ENCODE measurements at places on chromosomes 4 and X.

DNA sequence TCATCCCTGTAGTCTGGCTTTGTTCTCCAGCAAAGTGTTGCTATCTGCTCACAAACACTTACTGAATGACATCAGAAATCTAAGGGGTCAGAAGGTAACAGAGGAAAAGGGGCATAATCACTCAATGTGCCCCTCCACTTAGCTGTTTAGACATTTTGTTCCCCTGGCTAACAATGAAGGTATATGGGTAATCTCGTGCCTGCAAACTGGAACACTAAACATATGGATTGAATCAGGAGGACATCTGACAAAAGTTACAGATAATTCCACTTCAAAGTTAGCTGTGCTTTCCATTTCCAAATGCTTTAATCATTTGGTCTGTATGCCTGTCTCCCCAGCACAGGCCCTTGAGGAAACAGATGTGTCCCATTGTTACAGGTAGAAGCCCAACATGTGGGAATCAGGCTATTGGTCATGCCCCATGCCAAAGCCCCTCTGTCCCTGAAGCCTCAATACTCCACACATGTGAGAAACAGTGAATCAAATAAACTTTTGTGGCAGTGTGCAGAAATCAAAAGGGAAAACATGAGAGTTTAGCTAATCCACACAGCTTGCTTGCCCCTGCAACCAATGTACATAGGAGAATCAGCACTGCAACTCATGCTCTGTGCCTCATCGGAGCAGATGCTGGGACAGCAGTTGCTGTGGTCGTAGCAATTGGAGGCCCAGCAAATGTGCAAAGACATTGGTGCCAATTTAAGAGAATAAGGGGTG lies 111.7 kb downstream of the RNF150 start:
- DNase-seq, result no peak

DNA sequence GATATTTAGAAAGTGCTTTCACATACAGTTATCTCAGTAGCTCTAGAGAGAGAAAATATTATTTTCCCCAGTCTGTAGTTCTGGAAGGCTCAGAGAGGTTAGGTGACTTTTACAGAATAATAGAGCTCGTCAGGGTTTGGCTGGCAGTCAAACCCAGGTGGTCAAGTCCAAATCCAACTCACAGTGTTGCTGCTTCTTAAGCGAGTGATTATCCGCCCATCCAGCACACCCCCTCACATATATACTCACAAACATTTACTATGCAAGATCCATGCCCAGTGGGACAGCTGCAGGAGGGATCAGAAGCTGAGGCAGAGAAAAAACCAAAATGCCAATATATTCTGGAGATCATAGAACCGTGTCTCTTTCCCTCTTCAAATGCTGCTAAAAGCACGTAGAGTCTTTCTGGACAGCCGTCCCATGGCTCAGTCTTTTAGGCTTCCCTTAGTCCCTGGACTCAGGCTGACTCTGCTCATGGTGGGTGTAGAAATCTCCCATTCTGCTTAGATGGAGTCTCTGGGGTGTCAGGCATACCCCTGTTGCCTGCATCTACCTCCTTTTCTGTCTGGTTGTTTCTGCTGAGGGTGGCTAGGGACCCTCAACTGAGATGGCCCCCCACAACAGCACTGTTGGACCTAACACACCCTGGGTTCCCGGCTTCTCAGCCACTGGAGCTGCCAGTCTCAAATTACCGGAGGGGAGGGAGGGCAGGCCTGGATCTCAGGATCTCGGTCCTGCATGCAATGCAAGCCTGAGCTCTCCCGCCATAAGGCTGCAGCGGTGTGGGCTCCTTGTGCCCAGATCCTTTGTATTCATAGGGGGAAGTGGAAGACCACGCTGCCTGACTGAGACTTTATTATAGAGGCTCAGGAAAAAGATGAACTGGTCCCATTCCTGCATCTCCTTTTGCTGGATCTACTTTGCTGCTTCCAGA lies at the start of gene CHRNA9:
CHRNA9 (plus strand) TSS at position 743 of the 934 bp plus-strand sequence; CDS start at position 878, 135 bp downstream.
- DNase-seq, result no peak

DNA sequence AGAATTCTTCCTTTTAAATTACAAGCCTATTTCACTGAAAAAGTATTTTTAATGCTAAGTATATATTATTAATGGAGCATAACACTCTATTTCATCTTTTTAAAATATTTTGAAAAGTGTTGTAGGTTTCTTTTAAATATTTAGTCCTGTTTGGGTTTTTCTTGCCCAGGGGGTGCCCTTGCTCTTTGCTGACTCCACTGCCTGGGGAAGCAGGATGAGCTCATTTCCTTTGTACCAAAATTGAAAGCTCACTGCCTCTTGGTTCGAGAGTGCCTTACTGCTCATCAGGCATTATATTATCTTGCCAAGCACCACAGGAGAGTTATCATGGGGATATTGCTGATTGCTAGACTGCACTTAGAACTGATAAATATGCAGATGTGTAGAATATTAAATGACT lies 819.2 kb downstream of the PCDH18 start:
- no peak for DNase-seq

DNA sequence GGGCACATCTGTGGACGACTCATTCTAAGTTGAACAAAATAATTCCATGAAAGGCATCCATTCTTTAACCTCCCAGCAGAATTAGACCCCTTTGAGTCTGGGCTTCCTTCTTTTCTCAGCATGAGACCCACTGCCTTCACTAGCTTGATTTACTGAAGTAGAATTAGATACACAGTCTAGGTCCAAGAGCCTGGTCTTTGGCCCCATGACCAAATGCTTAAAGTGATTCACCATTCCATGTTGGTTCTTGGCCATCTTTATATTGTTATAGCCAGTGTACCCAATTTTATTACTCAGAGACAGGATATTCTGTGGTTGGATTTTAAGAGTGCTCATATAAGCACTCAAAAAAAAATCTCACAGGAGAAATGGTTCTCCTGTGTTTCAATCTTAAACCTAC lies 155.3 kb upstream of the GPC4 start:
- DNase-seq, result no peak

DNA sequence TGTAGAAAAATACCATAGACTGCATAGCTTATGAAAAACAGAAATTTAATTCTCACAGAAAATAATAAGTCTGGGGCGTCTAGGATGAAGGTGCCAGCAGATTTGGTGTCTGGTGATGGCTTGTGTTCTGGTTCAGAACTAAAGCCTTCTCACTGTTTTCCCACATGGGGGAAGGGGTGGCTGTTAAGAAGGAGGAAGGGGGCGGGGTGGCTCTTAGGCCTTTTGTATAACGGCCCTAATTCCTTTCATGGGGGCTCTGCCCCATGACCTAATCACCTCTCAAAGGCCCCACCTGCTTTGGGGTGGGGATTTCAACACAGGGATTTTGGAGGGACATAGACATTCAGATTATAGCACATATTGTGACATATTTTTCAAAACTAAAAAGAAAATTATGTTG lies 173.2 kb upstream of the TECRL start:
- no peak for DNase-seq

DNA sequence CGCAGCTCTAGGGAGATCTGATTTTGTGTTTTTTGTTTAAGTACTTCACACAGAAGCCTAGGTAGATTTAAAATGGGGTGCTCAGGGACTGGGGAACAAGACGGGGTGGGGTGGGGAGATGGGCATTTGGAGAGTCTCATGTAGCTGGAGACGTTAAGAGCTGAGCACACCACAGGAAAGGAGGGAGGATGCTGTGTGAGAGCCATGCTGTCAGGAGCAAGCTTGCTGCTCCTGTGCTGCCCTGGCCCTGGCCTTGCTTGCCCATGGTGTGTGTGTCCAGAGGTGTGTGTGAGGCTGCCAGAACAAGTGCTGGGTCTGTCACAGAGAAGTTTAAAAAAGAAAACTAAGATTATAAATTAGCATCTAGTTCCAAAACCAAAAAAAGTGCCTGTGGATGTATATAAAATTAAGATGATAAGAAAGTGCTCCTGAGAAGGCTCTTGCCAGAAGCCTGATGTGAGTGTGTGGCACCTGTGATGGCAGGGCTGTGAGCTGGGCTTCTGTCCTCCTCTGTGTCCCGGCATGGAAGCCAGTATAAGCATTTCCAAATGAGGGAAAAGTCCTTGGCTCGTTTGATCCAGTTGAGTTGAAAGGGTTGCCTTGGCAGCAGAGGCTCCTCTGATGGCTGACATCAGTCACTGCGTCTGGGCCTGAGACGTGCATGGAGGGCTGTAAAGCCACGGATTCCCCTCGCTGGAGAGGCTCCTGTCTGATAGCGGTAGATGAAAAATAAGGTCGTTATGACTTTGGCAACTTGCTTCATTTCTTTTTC lies 63.5 kb downstream of the NELFA start:
- no peak for DNase-seq

DNA sequence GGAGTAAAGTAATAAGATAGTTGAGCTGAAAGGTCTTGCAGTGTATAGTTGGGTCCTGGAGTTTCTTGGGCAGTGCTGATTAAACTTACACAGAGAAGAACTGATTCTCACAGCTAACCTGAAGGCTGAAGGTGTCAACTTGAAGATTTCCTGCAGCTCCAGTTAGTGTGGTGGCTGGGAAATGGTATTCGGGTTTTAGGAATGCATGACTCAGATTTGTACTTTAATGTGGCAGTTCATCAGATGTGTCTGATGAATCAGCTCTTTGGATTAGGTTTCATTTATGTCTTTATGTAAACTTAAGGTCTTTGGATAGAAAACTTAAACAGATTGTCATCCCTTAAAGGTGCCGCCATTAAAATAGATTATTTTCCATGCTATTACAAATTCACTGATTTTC lies 200.0 kb downstream of the IL1RAPL1 start:
- DNase-seq, result no peak

DNA sequence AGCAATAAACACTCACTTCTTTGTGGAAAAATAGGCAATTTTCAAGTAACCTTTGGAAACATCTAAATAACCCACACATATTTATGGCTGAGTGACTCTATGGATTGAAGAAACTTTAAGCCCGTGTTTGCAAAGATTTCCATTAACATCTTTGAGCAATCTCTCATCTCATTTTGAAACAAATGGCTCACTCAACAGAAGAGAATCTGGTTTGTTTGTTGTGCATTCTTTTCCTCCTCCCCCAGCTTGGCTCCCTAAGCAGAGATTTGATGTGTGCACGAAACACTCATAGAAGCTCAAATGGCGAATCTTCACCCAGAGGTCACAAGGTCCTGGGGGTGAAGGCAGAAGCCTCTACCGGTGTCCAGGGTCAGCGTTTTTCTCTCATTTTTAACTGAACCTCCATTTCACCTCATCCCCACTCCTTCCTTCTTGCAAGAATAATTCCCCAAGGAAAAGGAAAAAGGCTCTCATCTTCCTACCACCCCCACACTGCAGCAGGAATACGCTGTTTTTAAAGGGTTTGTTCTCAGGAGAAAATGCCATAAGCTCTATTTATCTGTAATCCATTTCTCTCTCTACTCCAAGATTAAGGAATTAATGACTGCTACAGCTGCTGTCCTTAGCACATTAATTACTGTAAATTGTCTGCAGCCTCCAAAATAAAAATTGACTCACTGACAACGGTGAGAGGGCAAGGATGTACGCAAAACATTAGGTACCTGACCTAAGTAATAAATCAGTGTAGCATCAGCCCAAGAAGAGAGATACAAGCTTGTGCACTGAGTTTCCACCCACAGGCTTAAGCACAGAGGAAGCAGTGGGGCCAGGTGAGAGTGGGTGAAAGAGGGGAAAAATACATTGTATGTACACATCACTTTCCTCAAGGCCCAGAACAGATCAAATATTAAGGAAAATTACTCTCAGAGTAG lies 307.6 kb upstream of the NOCT start:
- DNase-seq, result no peak

DNA sequence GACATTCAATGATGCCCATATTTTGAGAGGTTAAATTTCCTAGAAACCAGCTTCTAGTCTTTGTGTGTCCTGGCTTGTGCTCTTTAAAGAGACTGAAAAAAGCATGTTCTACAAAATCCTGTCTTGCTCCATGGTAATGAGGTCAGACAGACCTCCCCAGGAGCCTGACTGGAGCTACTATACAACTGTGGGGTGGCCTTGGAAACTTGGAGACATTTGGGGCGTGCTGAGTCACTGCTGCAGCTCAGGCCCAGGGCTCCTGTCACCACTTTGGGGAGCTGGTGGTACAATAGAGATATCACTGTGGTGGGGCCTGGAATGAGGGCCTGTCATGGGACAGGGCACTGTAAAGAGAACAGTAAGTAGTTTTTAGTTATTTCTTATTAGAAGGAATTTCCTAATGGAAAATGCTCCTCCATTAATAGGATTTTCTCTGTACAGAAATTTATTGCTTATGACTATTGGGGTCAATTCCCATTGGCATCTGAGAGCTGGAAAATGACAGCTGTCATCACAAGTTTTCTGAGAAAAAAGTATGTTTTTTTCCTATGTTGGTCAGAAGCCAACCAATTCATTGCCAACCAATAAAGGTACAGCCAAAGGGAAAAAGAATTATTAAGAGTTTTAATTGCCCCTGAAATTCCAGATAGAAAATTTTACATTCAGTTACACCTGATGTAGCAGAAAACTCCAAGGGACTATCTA lies 207.4 kb upstream of the JADE1 start:
- no peak for DNase-seq

- no peak for DNase-seq
Observed at GRCh38 chrX:136210243-136210642, 41.0 kb downstream of the MAP7D3 start.

DNA sequence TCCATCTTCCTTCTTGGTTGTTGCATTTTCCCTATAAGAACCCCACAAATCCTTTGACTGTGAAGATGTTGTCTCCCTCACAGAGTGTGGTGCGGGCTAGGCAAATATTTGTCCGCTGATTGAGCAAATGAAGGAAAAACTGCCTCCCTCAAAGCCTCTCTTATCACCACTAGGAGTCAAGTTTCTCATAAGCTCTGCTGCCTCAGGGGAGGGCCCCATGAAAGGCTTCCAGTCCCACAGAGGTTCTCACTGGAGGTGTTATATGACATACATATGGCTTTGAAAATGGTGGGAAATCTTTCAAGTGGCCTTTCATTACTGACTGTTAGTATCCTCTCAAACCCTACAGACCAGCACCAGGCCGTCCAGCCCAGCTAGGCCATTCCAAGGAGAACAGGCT lies 9.3 kb downstream of the VGLL1 start:
- DNase-seq, result no peak

DNA sequence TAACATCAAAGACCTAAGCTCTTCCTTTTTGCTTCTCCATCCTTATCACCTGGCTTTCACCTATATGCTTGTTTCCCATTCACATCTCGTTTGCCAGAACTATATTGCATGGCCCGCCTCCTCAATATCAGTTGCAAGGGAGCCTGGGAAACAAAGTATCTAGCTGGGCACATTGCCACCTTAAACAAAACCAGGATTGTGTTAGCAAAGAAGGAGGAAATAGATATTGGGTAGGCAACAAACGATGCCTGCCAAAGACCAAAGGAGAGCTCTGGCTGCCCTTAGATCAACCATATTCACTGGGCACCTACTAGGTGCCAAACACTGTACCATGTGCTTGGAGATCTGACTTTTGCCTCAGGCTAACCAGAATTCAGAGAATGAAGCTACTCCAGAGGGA lies 107.5 kb downstream of the GRIA3 start:
- DNase-seq, result no peak

DNA sequence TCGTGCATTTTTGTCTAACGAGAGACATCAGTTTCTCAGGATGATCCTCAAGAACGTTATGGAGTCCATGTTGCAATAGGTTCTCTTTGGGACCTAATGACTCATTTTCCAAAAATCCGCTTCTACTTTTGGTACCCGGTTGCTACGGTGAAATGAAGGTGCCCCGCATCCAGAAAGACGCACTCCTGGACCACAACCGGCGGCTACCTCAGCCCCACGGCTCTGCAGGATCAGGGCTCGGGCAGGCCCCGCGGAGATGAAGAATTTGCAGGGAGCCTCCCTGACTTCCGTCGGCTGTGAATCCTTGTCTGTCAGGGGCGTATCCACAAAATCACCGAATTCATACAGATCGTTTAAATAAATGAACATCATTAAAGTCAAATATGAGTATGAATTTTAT lies 15.6 kb downstream of the GTPBP6 start:
- no peak for DNase-seq
